Activated CD4-positive, CD25-positive, alpha-beta regulatory T cell (primary cell): ENCODE measurements at places on chromosomes 7 and 10.

DNA sequence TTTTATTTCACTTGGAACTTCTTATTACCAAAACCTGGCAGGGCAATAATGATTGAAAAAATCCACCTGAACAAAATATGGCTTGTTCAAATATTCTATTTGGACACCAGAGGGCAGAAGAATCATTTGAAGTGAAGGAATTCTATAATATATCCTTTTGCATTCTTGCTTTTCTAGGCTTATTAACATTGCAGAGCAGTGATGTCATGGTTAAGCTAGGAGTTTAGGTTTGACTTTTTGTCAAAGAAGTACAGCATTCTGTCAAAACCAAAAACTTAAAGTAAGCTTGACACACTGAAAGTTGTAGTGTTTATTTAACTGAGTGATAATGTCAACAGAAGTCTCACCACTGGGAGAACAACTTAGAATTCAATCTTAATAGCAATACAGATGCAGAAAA lies 156.0 kb downstream of the SEMA3D start:
- no peak for DNase-seq

GRCh38 chr7:77897004-77897547 lies 98.5 kb downstream of the PHTF2 start:
- DNase-seq, result no peak

DNA sequence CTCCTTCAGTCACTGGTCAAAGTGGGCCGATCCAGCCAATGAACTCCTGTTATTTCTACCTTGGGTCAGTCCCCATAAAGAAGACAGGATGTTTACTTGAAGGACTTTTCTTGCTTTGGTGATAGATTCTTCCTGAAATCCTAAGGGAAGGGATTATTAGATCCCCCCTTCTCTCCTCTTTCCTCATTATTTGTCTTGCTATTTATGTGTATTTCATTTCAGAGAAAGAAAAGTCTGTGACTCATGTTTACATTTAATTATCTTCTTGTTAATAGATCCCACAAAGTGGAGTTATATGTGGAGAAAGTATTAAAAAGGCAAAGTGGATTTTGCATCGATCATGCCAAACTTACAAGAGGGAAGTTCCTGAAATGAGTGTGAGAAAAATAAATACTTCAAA lies 341.5 kb downstream of the PHTF2 start:
- no peak for DNase-seq

- no peak for DNase-seq
These were observed 445.3 kb upstream of the LRRN3 start for GRCh38 chr7:110645616-110646015.

- no peak for DNase-seq
These were observed 351.1 kb downstream of the GATA3 start for GRCh38 chr10:8405596-8405995.

DNA sequence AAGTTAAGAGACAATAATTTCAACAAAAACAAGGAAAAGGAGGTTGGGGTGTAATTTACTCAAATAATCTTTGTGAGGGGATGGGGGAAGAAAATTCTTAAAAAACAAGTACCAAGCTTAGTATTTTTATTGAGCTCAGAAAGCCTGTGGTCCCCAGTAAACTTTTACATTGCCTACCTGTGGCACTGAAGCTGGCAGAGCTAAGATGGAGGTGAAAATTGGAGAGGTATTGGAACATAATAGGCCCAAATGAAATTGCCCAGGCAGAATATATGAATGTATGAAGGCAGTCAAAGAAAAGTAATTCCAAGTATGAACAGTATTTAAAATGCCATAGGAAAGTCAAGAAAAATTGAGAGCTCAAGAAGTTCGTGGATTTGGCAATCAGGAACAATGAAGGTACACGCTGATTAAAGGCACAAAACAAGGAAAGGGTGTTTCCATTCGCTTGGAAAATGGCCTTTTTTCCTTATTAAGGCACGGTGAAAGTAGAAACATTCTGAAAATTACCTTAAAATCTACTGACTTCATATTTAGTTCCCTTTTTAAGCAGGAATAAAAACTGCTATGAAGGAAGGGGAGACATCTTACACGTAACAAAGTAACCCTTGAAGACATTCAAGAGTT lies 3.4 kb upstream of the KMT2E start:
- DNase-seq, result no peak
